Amniotic epithelial cell (primary cell): ENCODE measurements at places on chromosomes 6 and 20.

- no peak for DNase-seq
Measured at GRCh38 chr6:152323376-152323775, 313.8 kb downstream of the SYNE1 start.

- no peak for DNase-seq
Measured at GRCh38 chr6:64160486-64160885, 524.9 kb downstream of the PHF3 start.

DNA sequence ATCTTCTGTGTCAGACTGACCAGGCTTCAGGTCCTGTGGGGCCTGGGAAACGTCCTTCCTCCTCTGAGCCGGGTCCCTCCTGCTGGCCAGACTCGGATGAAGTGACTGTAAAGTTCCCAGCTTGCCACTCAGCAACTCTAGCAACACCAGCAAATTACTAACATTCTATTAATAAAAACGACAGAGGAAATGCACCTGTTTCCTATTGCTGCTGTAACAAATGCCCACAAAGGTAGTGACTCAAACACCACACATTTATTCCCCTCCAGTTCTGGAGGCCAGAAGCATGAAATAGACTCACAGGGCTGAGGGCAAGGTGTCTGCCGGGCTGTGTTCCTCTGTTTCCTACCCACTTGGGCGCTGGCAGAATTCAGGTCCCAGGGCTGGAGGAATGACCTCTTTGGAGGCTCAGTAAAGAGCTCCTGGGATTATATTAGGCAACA lies 48.8 kb downstream of the CTCFL start:
- DNase-seq: no peak

DNA sequence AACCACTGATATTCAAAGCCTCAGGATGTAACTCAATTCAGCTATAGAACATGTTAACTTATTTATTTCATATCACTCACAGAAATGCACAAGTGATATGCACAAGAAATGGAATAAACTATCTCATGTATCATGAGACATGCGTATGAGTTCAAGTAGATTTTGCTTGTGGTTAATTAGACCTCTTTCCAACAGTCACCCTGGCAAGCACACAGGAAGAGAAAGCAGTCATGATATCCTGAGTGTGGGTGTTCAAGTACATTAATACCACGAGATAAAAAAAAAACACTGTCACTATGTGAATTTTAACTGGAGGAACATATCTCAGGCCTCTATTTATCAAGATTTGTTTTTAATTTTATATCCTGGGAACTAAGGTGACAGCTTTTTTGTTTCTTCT lies 64.2 kb downstream of the LAMP5 start:
- DNase-seq: no peak

DNA sequence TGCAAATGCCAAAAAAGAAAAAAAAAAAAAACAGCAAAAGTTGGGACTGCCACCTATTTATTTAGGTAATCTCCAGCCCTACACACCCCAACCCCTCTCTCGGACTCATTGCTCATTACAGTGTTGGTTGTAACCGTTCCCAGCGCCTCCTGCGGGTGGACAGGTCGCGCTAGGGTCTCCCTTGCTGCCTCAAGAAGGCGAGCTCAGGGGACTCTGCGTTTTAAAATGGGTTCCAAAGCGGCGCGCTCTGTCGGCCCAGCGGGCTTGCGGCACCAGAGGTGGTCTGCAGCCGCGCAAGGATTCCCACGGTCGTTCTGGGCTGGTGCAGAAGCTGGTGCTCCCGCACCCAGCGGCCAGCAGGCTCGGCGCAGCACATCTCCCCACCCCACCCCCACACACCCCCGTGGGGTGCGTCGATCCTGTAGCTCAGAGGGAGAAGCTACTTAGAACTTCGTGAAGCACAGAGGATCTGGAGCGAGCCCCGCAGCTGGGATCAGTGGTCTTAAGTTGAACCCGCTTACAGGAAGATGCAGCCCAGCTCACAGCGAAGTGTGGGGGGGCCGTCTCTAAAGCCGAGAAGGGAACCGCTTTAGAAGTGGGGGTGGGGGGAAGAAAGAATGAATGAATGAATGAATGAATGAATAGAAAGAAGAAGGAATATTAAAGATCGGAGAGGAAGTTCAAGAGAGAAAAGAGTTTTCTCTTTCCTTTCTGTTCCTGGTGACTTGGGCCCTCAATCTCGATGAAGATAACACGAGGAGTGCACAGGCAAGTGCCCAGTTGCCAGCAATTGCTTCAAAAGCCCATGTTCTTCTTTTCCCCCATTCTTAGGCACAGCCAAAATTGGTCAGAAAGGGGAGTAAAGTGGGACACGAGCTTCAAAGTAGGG lies 780 bp downstream of the TFAP2A start:
- no peak for DNase-seq

DNA sequence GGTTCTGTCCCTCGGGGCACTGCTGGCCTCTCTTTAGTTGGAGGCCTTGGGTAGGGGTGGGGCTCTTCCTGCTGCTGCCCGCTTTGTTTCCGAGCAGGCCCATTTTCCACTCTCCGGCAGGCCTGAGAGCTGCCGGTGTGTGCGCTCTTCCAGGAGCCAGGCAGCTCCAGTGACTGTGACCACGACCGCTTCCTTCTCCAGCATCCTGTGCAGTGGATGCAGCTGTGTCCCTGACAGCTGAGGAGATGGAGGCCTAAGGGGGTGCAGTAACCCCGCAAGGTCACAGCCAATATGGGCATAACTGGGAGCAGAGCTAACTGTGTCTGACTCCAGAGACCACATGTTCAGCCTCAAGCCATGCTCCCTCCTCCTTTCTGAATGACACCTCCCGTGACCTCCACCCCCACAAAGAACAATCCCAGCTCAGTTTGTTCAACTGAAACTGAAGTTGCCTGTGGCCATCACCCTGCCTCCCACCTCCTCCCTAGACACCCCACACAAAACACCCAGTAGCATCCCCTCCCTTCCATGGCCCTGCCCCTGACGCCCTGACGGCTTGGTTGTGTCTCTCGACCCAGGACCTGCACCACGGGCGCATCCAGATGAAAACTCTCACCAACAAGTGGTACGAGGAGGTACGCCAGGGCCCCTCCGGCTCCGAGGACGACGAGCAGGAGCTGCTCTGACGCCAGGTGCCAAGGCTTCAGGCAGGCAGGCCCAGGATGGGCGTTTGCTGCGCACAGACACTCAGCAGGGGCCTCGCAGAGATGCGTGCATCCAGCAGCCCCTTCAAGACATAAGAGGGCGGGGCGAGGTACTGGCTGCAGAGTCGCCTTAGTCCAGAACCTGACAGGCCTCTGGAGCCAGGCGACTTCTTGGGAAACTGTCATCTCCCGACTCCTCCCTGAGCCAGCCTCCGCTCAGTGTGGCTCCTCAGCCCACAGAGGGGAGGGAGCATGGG lies 27.8 kb downstream of the SPATA2 start:
- no peak for DNase-seq

DNA sequence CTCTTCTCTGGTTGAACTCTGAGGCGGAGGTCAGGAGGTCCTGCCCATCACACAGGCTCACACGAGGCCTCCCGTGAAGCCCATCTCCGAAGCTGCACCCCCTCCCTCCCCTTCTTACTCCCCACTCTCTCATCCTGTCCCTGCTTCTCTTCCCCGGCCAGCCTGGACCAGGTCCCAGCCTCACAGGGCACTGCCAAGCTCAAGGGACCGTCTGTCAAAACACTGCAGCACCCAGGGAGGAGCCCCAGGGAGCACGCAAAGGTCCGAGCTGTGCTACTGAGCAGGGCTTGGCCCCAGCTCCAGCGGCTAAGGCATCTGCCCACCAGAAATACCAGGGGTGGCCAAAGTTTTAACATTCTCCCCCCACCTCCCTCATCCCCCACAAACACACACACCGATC lies 70.0 kb downstream of the PSMG4 start:
- DNase-seq: no peak

DNA sequence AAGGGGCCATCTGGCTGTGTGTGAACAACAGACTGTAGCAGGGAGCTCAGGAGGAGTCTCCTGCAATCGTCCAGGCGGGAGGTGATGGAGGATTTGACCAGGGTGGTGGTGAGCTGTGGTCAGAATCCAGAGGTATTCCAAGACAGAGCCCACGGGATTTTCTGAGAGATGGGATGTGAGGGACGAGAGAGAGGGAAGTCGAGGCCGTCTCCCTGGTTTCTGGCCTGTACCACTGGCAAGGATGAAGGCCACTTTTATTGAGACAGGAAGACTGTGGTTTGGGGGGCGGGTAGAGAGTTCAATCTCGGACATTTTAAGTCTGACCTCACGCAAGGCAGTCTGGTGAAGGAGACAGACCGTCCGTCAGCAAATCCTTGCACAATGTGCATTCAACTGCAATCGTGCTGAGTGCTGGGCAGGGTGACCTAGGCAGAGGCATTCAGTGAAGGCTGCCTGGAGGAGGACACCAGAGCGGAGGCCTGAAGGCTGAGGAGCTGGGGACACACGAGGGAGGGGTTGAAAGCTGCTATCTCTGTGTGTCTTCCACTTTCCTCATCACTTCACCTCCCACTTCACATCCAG lies 53.9 kb downstream of the PREX1 start:
- peak; percentile 72 for DNase-seq

- DNase-seq: no peak
Measured at GRCh38 chr20:11156922-11157321, 483.1 kb upstream of the JAG1 start.

DNA sequence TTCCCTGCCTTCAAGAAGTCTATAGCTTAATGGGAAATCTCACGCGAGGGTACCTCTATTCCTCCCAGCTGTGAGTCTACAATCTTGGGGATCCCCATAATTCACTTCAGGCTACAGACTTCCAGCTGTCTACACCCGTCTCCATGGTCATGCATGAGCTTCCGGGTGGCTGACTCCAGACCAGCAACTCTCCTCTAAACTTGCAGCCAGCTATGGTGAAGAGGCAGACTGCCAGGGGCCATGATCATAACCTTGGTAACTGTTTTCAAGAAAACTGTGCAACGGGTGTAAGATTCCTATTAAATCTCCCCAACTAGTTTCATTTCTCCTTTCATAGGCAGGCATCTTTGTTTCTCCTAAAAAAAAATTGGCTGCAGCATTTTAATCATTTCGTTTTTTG lies 534.4 kb upstream of the CHD6 start:
- DNase-seq: no peak

GRCh38 chr6:147156799-147157382 lies 47.3 kb upstream of the STXBP5 start:
- DNase-seq: peak; percentile 83

GRCh38 chr20:36676701-36677421 lies 30.9 kb upstream of the SLA2 start:
- DNase-seq: no peak

- peak; percentile 75 for DNase-seq
Measured at GRCh38 chr20:10336959-10337729, 96.9 kb downstream of the MKKS start.

DNA sequence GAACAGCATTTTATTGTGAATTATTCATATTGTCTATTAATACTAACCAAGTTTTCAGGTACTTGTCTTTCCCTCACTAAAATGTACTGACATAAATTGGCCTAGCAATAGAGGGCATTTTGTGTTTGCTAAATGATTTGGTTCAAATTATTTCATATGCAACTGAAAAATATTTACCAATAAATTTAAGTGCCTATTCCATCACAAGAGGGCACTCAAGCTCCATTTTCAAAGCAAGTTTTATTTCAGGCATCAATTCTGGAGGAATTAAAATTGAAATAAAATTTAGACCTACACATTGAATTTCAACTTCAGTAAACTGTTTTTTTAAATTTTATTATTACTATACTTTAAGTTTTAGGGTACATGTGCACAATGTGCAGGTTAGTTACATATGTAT lies 114.3 kb upstream of the SYNCRIP start:
- peak; percentile 20 for DNase-seq

- peak; percentile 98 for DNase-seq
Measured at GRCh38 chr20:11387189-11387754, 530.4 kb upstream of the BTBD3 start.

- DNase-seq: no peak
Measured at GRCh38 chr6:31575335-31575901, at the start of gene TNF. TNF (plus strand) TSS chr6:31575565; CDS start chr6:31575742, 177 bp downstream.

DNA sequence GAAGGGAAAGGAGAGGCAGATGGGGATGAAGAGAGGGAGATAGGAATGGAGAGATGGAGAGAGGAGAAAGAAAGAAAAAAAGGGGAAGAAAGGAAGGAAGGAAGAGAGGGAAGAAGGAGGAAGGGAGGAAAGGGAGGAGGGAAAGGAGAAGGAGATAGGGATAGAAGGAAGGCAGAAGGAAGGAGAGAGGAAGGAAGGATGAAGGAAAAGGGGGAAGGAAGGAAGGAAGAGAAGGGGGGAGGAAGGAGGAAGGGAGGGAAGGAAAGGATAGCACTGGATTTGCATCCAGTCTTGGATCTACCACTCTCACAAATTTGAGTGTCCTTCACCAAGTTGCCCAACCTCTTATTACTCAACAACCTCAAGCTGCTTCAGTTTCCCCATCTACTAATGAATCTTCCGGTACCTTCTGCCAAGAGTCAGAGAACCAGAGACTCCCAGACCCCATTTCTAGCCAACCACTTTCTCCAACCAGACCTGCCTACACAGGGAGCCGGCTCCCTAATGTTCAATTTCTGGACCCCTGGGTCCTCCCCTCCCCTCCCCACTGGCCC lies 79.7 kb upstream of the FOXP4 start:
- DNase-seq: peak; percentile 88

GRCh38 chr6:142395768-142396231 lies 94.0 kb downstream of the ADGRG6 start:
- DNase-seq: no peak

DNA sequence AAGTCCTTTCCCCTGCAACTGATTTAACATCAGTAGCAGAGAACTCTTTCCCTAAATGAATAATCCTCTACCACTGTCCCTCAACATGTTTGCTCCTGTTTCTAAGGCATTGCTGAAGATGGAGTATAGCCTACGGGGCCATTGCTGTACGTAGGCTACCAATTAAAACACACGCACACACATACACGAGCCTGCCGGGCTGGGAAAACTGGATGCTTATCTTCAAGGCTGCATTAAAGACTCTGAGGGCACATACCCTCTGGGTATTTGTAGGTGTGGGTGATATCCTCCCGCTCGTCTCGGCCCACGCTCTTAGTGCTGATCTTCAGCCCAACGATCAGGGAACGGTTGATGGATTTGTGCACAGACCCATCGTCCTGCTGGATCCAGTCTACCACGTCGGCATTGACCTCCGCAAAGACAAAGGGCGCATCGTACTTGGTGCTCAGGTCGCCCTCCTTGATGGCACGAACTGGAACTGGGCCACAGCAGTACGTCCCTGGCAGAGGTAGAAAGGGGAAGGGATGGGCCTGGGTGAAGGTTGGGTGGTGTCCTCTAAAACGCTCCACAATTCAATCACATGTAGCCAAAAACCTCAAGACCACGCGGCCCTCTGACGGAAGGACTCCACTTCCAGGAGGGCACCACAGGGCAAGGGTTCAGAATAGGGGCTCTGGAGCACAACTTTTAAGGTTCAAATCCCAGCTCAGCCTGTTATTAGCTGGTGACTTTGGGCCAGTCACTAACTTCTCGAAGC lies 25.7 kb downstream of the TGM2 start:
- no peak for DNase-seq

GRCh38 chr6:40755046-40755681 lies 168.0 kb upstream of the LRFN2 start:
- peak; percentile 77 for DNase-seq

- no peak for DNase-seq
Measured at GRCh38 chr6:147109707-147110106, 94.5 kb upstream of the STXBP5 start.

DNA sequence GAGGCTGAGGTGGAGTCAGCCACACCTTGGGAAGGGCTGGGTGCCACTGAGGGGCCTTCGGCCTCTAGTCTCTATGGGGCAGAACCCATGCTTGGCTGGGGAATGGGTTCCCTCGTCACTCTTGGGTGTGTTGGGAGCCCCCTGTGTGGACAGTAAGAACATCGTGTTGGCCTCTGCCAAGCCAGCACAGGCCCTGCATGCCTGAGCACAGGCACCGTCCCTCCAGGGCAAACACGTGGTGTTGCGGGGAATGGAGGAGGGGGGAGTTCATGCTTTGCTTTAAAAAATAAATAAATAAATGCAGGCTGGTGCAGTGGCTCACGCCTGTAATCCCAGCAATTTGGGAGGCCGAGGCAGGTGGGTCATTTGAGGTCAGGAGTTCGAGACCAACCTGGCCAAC lies 63.0 kb downstream of the EZR start:
- no peak for DNase-seq
